Fibroblast of skin of right quadriceps (primary cell): ENCODE measurements at places on chromosomes 13 and 19.

GRCh38 chr19:48480183-48480557 is 11.0 kb downstream of the CYTH2 start:
- DNase-seq: peak; percentile 23

DNA sequence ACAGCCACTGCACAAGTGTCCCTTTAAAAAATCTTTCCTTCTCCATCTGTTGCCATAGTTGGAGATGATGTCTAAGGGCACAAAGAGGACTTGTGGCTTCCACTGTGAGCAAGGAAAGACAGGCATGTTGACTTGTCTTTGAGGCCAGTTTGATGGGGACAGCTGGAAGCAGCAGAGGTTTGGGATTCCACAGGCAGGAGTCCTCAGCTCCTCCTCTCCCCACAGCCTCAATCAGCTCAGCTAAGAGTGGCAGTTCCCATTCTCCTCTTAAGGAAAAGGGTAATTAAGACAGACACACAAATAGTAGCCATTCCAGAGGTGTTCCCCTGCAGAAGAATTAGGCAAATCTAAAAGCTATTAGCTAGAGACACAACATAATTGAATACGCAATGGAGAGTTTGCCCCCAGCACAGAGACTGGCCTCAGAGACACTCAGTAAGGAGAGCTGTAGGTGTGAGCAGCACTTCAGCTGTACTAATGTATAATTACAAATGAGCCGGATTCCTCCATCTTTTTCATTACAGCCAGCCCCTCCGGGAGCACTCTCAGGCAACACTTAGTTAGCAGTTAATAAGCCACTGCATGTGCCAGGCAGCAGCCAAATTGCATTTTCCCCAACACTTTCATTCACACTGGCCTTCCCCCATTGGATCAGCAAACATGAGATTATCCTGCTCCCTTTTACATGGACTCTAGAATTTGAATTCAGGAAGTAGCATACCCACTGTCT is 434.0 kb downstream of the FOXO1 start:
- DNase-seq: no peak

- DNase-seq: no peak
These were observed 1.1 kb downstream of the ZNF836 start for GRCh38 chr19:52170304-52170703.

DNA sequence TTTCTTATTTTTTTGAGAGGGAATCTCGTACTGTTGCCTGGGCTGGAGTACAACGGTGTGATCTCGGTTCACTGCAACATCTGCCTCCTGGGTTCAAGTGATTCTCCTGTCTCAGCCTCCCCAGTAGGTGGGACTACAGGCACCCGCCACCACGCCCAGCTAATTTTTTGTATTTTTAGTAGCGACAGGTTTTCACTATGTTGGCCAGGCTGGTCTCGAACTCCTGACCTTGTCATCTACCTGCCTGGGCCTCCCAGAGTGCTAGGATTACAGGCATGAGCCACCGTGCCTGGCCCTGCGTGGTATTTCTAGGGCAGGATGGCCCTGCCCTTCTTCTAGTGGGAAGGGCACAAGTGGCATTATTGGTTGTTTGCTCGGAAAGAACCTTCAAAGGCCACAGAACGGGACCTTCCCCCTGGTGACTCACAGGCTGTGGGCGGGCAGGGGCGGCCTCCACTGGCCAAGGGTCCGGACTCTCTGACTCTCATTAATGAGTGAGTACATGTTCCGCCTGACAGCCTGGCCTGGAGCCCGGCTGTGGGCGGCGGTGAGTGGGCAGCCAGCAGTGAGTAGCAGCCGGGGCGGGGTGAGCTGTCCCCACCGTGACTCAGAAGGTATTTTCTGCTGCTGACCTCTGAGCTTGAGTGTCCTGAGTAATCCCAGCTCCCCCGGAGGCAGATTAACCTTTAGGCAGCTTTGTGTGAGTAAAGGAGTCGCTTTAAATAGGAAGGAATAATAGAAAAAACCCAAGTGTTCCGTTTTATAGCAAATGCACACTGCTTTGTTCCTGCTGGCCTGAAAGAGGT is 5.1 kb downstream of the DOT1L start:
- peak; percentile 92 for DNase-seq

DNA sequence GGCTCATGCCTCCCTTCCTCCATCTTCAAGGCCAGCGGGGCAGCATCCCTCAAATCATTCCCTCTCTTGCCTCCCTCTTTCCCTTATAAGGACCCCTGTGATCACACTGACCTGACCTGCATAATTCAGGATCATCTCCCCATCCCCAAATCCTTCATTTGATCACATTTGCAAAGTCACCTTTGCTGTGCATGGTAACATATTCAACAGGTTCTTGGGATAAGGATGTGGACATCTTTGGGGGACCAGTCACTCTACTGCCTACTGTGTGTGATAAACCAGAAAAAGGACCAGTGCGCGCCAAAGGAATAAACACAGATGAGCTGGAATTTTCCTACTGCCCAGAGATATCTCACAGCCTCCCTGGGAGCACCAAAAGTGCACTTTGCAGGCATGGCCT is 7.9 kb downstream of the OPA3 start:
- DNase-seq: no peak

DNA sequence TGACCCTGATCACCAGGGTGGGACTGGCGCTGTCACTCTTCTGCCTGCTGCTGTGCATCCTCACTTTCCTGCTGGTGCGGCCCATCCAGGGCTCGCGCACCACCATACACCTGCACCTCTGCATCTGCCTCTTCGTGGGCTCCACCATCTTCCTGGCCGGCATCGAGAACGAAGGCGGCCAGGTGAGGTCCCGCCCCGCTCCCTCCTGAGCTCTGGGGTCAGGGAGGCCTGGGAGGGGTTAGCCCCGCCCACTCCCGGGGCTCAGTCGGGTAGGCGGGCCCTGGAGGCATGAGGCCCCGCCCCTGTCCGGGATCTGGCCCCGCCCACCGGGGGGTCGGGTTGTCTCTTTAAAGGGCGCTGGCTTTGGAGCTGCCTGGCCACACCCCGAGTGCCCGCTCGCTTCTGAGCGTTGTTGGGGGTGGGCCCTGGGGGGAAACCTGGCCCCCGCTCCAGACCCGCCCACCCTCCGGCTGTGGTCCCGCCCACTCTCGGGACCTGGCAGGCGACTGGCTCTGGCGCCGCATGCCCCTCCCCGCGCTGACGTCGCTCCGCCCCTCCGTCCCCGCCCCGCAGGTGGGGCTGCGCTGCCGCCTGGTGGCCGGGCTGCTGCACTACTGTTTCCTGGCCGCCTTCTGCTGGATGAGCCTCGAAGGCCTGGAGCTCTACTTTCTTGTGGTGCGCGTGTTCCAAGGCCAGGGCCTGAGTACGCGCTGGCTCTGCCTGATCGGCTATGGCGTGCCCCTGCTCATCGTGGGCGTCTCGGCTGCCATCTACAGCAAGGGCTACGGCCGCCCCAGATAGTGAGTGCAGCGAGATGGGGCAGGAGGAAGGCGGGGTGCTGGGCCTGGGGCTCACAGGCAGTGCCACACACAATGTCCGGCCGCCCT is 13.1 kb downstream of the DDX39A start:
- DNase-seq: peak; percentile 84

GRCh38 chr13:37618554-37618953 is 20.0 kb upstream of the POSTN start:
- peak; percentile 85 for DNase-seq

DNA sequence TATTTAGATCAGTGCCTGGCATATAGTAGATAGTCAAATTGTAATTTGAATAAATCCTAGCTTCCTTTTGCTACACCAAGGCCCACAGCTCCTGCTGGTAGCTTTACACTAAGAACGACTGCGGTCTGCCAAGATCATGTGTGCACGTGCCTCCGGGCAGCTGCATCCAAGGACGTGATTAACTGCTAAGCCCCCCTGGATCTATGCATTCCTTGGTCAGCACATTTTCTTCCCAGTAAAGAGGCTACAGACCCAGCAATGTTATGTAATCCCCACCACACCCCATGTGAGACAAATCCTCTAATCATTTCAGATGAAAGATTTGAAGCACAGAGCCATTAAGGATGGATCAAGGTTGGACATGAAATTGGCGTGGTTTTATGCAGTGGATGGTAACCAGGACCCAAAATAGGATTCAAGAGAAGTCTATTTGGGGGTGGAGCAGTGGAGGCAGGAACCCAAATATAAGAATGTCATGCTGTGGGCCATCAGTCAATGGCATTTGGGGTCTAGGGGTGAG is 65.2 kb upstream of the PEG3 start:
- DNase-seq: no peak

GRCh38 chr19:18672606-18673337 is 10.7 kb upstream of the CRTC1 start:
- peak; percentile 16 for DNase-seq

- DNase-seq: no peak
These were observed 379.9 kb upstream of the PCDH20 start for GRCh38 chr13:61795580-61795979.

DNA sequence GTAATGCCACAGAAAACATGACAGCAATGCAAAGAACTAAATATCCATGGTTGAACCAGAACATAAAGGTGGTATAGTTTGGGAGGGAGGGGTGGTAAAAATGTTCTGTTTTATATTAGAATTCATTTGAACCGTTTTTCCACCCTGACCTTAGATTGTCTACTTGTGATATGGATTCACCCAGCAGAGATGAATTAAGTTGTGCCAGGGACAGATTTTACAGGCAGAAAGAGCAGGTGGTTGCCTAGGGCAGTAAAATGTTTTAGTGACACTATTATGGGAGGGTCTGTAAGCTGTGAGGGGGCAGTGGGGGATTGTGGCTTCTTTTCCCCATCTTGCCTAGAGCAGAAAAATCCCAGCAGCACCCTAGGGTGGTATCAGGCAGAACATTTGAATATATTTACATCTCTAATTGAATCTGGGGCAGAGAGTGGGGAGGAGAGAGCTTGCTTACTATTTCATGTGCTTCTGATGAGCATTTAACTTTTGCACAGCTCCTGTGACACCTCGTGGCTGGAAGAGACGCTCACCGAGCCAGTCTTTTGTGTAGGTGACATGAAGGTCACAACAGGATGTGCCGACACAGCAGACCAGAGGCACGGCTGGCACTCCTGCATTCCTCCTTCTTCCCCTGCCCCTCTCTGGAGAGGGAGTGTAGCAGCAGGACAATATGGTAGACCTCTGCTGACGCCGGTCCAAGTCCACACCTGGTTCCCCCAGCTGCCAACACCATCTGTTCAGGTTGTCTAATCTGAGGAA is 452.3 kb downstream of the IRS2 start:
- DNase-seq: no peak

- peak; percentile 62 for DNase-seq
These were observed 1.7 kb downstream of the GTF3A start for GRCh38 chr13:27425918-27426630.

GRCh38 chr13:48448959-48449614 is 36.2 kb upstream of the LPAR6 start:
- peak; percentile 63 for DNase-seq

GRCh38 chr19:55613930-55614710 is 8.7 kb downstream of the ZNF865 start:
- no peak for DNase-seq

GRCh38 chr13:33441015-33441414 is 155.5 kb upstream of the STARD13 start:
- peak; percentile 21 for DNase-seq

- DNase-seq: no peak
These were observed 43.0 kb upstream of the HNRNPA1L2 start for GRCh38 chr13:52599037-52599847.

DNA sequence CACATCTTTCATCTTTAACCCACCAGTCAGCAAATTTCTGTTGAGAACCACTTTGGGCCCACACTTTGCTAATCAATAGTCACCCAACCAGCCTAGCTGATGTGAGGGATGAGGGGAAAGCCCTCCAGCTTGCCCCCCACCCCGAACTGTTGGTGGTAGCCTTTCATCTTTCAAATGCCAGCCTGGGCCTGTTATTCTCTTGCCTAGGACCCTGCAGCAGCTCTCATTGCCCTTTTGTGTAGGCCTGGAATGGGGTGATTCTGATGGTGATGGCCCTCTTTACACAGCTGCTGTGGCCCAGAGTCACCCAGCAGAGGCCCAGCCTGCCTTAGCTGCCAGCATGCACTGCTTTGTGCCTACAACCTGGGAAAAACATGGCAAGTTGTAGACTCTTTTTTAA is 294.5 kb downstream of the SLC7A1 start:
- DNase-seq: no peak

GRCh38 chr13:111584870-111585269 is 264.4 kb downstream of the TEX29 start:
- DNase-seq: no peak

GRCh38 chr19:46661735-46662592 is 982 bp upstream of the DACT3 start:
- peak; percentile 85 for DNase-seq

DNA sequence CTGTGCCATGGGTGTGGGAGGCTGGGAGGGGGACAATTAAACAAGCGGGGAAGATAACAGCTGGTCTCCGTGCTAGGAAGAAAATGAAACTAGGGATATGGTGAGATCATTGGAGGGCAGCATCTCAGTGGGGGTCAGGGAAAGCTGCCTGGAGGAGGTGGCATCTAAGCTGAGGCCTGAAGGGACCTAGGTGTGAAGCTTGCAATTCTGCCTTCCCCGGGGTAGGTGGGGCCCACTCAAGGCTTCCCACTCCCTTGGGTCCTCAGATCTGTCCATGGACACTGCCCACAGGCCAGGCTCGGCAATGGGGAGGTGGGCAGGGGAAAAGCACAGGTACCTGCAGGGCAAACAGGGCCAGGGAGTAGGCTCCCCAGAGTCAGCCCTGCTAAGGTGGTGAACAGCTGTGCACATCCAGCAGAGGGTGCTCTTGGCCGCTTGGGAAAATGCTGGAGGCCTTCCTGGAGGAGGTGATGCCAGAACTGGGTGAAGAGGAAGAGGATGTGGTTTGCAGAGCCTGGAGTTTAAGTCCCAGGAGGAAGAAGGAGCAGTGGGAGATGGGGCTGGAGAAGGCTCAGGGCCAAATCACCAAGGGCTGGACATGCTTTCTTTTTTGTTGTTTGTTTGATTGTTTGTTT is 25.7 kb upstream of the CCNE1 start:
- DNase-seq: no peak

DNA sequence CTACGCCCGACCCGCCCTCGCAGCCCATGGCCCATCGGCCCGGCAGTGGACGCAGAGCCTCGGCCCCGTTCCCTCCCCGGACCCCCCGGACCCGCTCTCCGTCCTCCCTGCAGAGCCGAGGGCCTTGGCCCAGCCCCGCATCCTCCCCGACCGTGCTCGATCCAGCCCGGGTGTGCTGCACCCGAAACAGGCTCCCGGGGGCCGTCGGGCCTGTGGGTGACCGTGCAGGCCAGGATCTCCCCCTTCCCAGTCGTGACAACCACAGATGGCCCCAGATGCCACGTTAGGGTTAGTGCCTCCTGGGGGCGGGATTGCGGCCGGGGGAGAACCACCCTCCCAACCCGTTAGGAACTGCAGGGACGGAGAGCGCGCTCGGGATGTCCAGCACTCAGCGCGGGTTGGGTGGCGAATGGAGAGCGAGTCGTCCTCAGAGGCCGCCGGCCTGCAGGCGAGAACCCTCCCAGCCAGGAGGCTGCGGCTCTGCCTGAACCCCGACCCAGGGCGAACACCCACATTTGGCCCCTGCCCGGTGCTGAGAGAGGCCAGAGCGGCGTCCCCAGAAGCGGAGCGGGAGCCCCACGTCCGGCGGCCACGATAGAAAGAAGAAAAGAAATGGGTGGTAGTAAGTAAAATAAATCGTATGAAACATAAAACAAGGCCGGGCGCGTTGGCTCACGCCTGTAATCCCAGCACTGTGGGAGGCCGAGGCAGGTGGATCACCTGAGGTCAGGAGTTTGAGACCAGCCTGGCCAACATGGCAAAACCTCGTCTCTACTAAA is 6.7 kb upstream of the MADCAM1 start:
- no peak for DNase-seq
